ENCODE measurements at places on chromosomes 6 and 20.

- no peak for DNase-seq
Observed at GRCh38 chr6:82987416-82987815, 78.2 kb downstream of the UBE3D start.

DNA sequence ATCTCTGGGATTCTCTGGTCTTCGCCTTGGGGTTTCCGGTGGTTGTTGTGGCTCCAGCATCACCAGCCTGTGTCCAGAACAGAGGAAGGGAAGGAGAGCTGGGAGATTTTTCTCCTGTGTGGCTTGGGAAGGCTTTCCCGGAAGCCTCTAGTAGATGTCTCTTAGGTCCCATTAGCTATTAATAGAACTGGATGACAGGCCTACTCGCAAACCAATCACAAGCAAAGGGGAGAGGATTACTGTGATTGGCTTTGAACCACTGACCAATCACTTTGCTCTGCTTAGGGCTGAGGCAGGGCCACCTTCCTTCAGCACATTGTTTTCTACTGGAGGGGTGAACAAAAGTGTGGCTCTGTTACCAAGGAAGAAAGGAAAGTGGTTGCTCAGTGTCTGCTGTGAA, 203.4 kb upstream of the SULF2 start:
- no peak for DNase-seq

DNA sequence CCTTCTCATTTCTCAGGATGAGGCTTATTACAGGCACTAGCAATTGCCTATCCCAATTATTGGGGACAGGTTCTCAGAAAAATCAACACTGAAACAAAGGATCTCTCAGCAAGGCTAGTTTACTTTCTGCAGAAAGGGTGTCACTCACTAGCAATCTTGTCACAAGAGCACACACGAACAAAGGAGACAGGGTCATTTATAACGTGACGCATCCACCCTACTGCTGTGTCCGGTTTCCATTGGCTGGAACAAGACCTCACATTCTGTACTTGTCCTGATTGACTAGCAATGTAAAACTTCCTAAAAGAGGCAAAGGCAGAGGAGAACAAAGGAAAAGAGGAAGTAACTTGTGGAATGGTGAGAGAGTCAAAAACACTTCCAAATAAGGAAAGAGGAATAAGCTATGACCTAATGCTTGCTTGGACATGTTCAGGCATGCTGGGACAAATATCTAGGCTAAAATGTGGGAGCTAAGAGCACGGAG, 160.2 kb upstream of the STXBP5 start:
- peak; percentile 21 for DNase-seq

DNA sequence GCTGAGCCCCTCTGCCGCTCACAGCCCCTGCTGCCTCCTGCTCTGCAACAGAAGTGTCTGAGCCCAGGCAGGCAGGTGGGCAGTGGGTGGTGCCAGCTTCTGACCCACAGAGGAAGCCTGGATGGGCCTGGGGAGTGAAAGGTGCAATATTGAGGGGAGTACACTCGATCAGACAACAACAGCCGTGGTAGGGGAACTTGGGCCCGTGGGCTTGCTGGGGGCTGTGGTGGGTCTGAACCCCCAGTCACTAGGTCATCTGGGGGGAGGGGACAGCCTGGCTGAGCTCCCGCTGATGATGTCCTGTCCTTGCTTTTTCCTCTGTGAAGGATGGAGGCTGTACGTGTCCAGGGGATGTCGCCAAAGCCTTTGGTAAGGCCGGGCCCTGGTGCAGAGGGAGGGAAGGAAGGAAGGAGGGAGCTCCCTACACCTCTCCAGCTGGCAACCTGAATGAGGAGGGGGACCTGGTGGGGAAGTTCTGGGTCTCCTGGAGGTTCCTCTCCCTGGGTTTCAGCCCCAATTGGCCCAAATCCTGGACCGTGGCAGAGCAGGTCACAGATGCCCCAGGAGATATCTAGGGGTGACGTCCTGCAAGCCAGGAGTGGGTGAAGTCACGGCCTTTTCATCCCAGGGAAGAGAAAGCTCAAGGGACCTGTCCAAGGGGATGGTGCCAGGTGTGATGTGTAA, 47.2 kb downstream of the GMPR start:
- DNase-seq = no peak

DNA sequence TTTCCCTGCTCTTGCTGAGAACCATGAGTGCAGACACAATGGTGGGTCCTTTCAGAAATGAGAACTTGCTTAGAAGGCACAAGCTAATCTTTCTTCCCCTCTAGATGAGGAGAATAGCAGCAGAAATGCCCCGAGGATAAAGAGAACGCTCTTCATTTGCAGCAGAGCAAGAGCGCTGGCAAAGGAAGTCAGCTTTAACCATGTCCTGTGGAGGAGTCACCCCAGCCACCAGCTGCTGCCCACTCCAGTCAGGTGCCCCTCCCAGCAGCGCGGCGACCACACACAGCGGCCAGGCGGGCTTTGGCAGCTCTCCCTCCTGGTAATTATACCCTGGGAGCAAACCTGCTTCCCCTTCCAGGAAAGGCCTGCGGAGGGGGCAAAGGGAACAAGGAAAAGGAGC, 42.4 kb upstream of the EMILIN3 start:
- peak; percentile 53 for DNase-seq

DNA sequence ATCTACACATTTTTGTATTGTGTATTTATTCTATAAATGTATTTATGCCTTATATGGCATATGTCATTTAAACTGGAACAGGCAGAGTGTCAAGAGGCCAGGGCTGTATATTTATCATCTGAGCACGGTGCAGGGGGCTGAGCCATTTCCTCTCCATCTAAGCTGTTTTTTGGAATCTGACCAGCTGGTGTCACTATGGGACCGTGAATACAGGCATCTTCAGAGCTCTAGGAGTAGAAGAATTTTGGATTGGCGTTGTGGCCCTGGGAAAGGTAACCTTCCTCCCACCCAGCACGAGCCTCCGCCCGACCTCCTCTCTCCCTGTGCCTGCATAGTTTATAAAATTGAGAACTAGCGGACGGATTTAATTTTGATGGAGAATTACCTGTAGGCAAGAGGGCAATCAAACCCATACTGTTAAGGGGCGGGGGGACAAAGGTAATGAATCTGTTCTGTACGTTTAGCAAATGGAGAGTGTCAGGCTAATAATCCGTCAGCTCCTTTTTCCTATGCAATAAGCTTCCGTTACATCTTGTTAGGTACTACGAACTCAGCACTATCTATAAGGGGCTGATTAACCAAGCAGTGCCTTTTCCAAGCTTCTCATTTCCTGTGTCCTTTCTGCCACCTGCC, 29.0 kb upstream of the EEF1E1 start:
- peak; percentile 75 for DNase-seq

GRCh38 chr20:63680857-63681608, 15.4 kb upstream of the TNFRSF6B start:
- DNase-seq = no peak

- no peak for DNase-seq
Observed at GRCh38 chr6:119612176-119612891, 262.8 kb upstream of the MAN1A1 start.

- peak; percentile 45 for DNase-seq
Observed at GRCh38 chr20:60446267-60447111, 488.3 kb downstream of the CDH26 start.

GRCh38 chr6:53175027-53175426, 26.4 kb upstream of the GCM1 start:
- DNase-seq = no peak

DNA sequence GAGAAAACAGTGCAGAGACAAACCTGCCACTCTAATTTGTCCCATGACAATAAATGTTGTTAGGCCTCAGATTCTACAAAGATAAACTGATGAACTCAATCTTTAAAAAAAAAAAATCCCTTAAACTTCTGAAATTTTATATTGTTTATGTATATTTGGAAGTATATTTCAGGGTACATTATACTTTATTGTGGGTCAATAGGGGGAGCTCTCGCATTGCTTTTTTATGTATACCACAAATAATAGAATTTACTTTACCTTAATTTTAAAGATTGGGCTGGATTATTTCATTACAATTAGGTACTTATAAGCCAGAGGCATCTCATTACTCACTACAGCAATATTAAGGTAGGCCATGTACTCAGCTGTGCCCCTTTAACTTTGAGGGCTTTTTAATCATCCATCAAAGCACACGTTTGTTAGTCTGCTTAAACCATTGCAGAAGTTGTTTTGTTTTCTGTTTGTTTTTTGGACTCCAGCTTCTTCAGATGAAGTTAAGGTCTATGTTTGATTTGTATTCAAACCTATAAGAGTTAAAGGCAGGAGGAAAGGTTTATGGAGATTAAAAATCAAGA, 56.3 kb upstream of the EYA4 start:
- peak; percentile 29 for DNase-seq

- DNase-seq = no peak
Observed at GRCh38 chr20:47686545-47686944, 98.7 kb downstream of the SULF2 start.

GRCh38 chr6:118787724-118788423, 106.1 kb upstream of the ASF1A start:
- DNase-seq = peak; percentile 73

- no peak for DNase-seq
Observed at GRCh38 chr20:4633780-4634179, 87.9 kb upstream of the PRND start.

GRCh38 chr20:12976720-12977309, 32.0 kb upstream of the SPTLC3 start:
- DNase-seq = no peak

DNA sequence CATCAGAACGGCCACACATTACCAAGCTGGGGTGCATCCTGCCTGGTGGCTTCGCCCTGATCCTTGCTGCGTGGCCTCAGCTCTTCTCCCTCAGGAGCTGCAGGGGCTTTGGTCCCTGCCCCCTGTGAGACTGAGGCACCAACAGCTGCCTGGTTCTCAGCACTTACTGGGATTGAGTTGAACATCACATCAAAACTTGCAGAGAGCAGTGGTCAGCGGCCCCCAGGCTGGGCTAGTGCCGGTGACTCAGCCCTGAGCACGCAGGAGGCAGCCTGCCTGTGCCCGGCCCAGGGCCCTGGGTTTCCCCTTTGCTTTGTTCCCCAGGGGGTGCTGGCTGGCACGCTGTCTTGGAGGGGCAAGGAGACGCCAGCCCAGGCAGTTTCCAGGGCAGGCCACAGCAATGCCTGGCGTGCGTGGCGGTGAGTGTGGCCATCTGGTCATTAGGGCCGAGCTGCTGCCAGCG, 63.3 kb downstream of the DLL1 start:
- DNase-seq = no peak

DNA sequence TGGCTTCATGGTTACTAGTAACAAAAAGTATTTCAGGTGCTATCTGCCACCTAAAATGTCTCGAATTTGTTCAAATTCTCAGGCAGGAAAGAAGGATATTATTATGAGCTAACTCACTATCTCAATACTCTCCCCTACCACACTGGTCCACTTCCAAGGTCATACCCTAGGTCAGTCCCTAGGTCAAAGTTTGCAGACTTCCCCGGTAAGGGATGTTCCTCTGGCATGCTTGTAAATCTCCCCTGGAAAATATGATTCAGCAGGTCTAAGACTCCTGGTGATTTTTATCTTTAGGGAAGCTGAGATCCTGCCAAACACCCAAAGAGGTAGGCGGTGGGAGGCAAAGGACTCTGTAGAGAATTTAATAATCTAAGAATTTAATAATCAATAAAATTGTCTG, 6.7 kb downstream of the AHCY start:
- DNase-seq = no peak

DNA sequence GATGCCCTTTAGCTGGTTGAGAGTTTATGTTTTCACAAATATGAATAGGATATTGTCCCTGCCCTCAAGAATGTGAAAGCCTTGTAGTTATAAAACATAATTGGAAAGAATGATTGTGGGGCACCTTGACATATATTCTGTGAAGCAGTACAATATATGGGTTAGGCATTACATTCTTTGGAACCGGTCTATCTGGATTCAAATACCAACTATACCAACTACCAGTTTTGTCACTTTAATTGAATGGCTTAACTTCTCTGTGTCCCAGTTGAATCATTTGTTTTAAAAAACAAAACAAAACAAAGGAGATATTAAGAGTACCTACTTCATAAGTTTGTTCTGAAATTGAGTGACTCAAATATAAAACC, 146.5 kb downstream of the TBC1D32 start:
- DNase-seq = no peak

DNA sequence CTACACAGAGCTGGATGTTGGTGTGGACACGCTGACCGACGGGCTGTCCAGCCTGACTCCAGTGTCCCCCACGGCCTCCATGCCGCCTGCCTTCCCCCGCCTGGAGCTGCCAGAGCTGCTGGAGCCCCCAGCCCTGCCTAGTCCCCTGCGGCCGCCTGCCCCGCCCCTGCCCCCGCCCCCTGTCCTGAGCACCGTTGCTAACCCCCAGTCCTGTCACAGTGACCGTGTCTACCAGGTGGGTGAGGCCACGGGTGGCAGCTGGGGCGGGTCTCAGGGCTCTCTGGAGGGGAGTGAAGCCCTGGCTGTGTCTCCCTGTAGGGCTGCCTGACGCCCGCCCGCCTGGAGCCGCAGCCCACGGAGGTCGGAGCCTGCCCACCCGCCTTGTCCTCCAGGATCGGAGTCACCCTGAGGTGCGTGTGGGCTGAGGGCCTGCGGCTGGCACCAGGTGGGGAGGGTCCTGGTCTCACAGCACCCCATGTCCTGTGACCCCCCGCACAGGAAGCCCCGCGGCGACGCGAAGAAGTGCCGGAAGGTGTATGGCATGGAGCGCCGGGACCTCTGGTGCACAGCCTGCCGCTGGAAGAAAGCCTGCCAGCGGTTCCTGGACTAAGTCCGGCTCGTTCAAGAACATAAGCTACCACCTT, 2.9 kb downstream of the SLC2A4RG start:
- no peak for DNase-seq

- no peak for DNase-seq
Observed at GRCh38 chr6:118876198-118876597, 17.8 kb upstream of the ASF1A start.

DNA sequence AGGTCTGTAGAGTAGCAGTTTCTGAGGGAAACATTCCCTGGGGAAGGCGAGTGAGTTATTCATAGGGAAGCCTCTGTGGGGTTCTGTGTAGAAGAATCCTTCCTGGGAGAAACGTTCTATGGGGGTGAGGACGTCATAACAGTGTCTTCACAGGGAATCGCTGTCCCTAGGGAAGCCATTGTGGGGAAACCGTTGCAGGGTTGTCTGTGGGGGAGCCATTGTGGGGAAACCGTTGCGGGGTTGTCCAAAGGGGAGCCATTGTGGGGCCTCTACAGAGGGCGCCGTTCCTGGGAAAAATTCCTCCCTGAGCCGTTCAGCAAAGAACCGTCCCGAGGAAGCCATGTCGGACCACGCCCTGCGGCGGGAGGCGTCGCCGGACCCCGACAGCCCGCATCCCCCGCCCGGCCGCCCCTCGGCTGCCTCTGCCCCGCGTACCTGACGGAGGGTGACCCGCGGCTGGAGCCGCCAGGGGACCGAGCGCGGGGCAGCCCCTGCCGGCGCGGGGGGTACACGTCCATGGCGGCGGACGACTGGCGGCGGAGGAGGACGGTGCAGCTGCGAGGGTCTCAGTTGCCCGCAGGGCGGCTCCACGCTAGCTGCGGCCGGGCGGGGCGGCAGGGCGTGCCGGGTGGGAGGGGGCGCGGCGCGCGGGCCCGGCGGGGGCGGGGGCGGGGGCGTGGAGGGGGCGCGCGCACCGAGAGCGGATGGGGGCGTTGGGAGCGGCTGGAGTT, at the start of gene DNAAF9:
Gene DNAAF9 (minus strand): TSS at position 630 of the 731 bp plus-strand sequence. CDS start 112 bp downstream, at position 518.
- DNase-seq = peak; percentile 26

GRCh38 chr20:1909097-1909496, 13.9 kb downstream of the SIRPA start:
- DNase-seq = no peak
